RKO (cell line): ENCODE measurements at places on chromosomes 2 and 18.
A peak's percentile ranks its signal among the peaks of the same experiment; 100 is the strongest.

GRCh38 chr2:119389615-119390306 is 23.0 kb downstream of the DBI start:
- DNase-seq, result peak; percentile 23

GRCh38 chr2:90209009-90209408 is 1517.5 kb downstream of the RPIA start:
- no peak for DNase-seq

- no peak for DNase-seq
Observed at GRCh38 chr2:188734691-188735090, 239.5 kb upstream of the COL3A1 start.

DNA sequence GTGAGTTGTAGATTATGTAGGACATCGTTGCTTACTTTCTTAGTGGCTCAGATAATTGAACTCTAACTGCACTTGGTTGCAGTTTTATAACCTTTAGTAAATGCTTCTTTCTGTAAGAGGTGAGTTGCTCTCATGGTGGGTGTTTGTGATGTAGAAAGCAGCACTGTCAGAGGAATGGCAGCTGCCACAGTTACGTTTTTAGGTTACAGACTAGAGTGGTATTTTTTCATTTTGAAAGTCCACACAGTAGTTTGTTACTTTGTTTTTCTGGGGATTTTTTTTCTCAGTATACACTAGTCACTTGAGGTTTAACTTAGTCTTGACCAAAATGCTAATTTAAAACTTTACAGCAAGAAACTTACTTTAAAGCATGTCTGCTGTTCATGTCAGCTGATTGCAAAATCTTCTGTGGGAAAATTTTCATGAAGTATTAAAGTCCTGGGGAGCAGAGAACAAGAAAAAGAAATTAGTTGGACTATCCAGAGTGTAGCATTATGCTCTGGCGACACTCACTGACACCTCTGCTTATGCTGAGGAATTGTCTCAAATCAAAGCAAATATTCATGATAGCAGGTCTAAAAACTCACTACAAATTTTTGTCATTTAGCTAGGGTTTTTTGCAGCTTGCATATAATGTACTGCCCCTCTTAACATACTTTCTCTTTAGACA is 14.8 kb downstream of the AFTPH start:
- DNase-seq, result no peak

DNA sequence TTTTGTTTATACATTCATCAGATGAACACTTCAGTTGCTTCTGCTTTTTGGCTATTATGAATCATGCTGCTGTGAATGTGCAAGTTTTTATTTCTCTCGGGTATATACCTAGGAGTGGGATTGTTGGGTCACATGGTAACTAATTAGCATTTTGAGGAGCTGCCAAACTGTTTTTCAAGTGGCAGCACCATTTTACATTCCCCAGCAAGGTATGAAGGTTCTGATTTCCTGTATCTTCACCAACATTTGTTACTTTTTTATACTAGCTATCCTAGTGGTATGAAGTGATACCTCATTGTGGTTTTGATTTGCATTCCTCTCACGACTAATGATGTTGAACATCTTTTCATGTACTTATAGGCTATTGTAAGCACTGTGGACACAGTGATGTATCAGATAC is 53.9 kb downstream of the DYNC1I2 start:
- no peak for DNase-seq

GRCh38 chr2:217614096-217614495 is 388.7 kb downstream of the TNS1 start:
- DNase-seq, result no peak

- DNase-seq, result no peak
Observed at GRCh38 chr18:76099931-76100457, 395.0 kb downstream of the ZNF516 start.

DNA sequence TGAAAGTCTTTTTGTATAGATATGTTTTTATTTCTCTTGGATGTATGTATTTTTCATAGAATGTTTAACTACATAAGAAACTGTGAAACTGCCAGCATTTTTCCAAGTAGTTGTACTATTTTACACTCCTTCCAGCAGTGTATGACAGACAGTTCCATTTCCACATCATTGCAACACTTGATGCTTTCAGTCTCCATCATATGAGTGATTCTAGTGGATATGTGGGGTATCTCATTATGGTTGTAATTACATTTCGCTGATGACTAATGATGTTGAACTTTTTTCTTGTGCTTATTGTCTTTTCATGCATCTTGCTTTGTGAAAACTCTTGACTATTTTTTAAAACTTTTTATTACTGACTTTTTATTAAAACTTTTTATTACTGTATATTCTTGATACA is 101.4 kb downstream of the ARHGAP28 start:
- DNase-seq, result no peak

DNA sequence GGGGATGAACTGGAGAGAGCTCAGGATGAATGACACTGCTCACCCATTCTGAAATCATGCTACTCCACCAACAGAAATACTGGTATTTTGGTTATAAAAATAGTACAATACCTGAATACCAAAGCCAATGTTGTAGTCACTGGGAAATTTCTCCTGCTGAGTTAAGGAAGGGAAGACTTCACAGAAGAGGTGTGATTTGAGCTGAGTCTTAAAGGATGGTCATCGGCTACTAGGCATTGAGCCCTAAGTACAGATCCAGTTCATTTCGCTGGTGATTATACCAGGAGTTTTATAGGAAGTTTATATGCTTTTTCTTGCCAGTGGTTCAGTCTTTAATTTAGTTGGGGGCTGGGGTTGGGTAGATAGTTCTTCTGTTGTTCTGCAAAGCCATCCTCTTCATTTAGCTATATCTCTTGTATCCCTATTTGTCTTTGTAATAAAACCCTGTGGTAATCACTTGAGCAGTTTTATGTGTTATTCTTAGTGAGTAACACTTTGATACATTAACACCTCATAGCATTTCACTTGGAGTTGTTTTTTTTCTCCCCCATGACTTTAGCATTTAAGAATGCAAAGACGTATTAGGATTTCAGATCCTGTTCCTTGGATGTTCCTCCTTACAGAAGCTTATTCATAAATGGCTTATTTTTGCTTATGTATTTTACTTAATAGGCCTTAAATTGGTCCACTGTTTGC is 239.9 kb upstream of the FOSL2 start:
- peak; percentile 24 for DNase-seq

DNA sequence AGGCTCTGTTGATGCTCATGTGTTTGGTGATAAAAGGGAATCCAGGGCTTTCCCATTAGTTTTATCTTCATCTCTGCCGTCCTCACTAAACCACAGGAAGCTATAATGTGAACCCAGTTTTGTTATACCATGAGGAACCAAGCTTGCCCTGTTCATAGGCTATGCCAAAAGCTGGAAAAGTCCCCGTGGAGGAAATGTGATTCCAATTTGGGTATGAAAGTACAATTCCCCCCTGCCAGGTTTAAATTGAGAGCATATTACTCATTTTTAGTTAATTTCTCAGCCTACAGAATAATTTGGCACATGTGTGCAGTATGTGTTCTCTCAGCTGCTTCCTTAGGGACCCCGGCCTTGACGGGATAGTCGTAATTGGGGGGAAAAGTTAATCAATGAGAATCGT is 327.4 kb downstream of the RND3 start:
- no peak for DNase-seq

- no peak for DNase-seq
Observed at GRCh38 chr2:70692256-70692655, 75.7 kb downstream of the ADD2 start.

DNA sequence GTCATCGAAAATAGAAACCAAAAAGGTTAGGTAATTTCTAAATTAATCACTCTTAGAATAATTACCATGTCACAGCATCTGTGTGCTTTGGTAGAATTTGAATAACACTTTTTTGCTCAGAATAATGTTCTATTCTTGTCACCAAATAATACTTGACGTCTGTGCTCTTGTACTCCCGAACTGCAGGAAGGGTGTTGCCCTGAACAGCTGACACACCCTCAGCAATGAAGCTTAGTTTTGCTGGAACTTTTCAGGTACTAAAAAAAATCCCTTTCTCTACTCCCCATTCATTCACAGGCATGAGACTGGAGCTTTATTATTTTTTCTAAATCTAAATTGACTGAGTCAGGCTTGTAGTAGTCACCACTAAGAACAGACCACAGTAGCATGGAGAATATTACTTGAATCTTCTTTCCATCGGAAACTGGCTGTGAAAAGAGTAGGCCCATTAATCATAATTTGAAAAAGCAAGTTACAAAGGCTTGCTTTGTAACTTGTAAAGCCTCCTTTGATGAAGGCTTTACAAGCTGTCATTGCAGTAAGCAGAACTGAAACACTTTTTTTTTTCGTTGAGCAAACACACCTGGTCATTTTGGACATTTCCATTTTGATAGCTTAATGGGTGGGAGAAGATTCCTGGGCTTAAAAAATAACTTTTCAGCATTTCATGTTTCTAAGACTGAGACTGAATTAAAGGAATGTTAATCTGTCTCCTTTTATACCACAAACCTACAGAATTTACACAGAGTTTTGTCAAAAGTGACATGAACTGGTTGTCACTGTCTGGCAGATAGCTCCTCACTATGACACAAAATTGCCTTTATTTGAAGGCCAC is 70.3 kb upstream of the PELI1 start:
- DNase-seq, result no peak

GRCh38 chr2:24117902-24118301 is 5.2 kb downstream of the PFN4 start:
- DNase-seq, result no peak

DNA sequence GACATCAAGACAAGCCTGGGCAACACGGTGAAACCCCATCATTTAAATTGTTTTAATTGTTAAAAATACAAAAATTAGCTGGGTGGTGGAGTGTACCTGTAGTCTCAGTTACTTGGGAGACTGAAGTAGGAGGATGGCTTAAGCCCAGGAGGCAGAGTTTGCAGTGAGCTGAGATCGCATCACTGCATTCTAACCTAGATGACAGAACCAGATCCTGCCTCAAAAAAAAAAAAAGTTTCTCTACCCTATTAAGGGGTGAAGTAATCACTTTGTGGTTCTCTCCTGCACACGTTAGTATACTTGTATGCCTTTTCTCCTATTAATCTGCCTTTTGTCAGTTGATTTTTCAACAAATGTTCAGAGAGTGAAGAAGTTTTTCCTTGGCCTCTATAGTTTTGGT is 18.1 kb upstream of the PUM2 start:
- no peak for DNase-seq

- no peak for DNase-seq
Observed at GRCh38 chr2:200856806-200857205, 7.7 kb downstream of the CLK1 start.

- no peak for DNase-seq
Observed at GRCh38 chr2:210112871-210113270, 58.3 kb downstream of the KANSL1L start.

- DNase-seq, result no peak
Observed at GRCh38 chr2:122451697-122452096, 696.2 kb downstream of the TSN start.

GRCh38 chr2:134718817-134719814 is at the start of gene TMEM163:
TSS of gene TMEM163 (minus strand) at chr2:134719000.
- DNase-seq, result no peak

DNA sequence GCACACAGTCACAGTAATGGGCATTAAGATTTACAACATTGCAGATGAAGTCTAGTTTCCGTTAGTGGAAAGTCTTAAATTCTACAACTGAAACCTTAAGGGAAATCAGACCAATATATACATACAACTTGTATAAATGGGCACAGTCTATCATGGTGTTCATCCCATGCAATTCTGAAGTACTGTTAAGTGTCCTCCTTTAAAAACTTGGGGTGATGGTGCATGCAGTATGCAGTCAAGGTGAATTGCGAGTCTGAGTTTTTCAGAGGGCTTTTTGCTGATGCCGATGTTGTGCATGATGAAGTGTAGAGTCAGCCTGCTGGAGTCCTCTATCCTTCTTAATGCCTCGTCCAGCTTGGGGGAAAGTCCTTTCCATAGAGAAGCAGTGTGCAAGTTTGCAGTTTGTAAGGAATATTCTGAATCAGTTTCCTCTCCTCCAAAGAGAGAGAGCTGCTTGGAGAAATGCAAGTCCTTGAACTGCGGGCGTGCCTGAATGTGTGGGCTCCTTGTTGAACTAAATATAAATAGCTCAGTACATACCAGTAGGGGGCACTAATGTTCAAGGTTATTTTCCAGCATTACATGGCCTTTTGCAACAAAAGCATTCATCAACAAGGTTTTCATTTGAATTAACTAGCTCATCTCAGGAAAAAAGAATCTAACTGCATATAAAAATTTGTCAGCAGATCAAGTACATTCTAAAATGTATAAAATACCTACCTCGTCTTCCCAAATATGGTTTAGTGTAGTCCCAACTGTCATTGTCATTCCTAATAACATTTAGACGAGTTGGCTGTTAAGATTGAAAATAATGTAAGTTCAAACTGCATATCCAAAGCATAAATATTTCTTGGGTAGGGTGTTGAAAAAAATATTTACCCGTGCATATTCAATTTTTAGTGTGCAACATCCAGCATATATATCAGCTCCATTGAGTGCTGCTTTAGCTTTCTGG is 21.3 kb downstream of the HNRNPLL start:
- peak; percentile 72 for DNase-seq

DNA sequence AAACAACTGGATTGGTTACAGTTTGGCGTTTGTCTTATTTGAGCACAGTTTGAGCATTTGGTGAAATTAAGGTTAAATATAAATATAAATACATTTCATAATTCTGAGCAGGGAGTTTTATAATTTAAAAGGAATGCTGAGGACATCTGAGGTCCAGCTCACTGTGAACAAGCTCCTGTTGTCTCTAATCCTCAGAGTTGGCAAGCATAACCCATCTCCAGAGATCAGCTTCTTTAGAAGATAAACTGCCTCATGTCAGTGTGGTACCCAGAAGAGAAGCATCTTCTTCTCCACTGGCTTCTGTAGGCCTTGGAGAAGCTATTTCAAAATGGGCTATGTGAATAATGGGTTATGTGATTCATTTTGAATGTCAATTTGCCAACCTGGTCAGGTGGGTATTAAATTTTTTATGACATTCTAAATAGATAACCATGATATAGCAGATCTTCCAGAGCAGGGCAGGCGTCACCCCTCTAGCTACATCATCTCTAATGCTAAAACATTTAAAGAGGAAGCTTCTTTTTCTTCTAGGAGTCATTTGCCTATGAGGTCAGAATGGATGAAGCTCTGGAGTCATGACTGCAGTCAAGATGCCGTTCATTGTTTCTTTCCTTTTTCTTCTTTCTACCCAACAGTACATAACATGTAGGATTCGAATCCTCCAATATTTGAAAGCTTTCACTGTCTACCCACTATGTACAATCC is 324.0 kb downstream of the RNF144A start:
- no peak for DNase-seq

DNA sequence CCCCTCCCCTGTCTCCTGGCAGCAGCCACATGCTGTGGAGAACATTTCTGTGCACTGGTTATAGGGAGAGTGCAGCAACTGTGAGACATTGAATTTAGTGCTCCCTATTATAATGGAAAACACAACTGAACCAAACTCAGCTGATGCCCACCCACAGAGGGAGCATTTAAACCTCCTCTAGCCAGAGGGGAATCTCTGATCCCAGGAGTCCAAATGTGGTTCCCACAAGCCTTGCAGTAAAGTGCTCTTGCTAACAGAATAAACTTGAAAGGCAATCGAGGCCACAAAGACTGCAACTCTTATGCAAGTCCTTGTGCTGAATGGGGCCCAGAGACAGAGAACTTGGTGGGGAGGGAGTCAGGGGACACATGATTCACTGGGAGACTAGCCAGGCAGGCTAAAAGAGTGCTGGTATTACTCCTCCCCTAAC is 638.8 kb upstream of the VRK2 start:
- DNase-seq, result no peak

- DNase-seq, result no peak
Observed at GRCh38 chr18:11664286-11664685, 24.8 kb upstream of the GNAL start.

GRCh38 chr2:222318712-222319585 is 20.2 kb upstream of the PAX3 start:
- peak; percentile 40 for DNase-seq
